ENCODE measurements at places on chromosomes 11 and 22.

DNA sequence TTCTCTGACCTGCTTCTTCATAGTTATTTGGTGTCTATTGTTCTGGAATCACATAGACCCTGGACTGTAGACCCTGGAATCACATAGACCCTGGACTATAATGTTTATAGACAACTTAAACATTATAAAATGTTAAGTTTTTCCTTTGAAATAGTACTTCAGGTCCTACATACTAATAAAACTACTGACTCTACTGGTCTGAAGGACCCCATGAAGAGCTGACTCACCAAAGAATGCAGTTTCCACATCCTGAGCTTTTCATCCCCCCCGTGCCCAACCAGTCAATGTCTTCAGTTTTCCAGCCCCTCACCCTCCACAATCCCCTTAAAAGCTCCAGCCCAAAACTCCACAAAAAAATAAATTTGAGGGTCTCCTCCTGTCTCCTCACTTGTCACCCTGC, 6.6 kb upstream of the PLEKHA7 start:
- DNase-seq = no peak

- DNase-seq = no peak
These were observed 11.1 kb downstream of the DGCR2 start for GRCh38 chr22:19111140-19111539.

DNA sequence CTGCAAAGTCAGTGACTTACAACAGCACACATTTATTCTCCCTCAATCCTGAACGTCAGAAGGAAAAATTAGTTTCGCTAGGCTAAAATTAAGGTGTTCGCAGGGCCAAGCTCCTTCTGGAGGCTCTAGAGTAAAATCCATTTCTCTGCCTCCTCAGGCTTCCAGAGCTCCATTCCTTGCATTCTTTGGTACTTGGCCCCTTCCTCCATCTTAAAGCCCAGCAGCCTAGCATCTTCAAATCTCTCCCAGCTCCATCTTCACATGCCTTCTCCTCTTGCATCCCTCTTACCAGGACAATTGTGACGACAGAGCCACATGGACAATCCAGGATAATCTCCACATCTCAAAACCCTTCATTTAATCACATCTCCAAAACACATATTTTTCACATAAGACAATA, 165.0 kb downstream of the GRIA4 start:
- DNase-seq = no peak

DNA sequence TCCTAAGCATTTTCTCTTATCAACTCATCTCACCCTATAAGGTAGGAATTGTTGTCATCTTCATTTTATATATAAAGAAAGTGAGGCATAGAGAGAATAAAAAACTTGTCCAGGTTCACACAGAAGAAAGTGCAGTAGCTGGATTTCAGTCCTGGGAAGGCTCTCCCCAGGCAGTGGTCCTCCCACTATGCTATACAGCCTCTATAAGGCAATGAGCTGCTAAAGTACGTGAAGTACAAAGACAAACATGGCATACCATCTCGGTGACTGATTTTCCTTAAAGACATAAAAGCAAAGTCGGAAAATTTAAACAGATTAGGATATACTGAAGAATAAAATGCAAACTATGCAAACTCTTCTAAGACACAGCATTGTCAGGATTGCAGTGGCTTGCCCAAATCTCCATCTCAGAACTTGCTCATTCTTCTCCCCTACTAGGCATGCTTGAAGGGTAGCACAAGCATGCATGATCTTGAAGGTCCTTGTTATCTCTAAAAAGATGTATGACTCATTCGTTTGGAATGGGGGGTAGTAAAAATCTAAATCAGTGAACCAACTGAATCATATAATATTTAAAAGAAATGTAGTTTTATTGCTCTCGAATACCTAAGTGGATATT, 97.8 kb upstream of the CSNK2A3 start:
- no peak for DNase-seq

- DNase-seq = no peak
These were observed 73.6 kb upstream of the GDPD4 start for GRCh38 chr11:77375107-77375506.

- no peak for DNase-seq
These were observed 4.7 kb upstream of the ZNF74 start for GRCh38 chr22:20389288-20389687.

GRCh38 chr11:2690596-2691354, 9.0 kb downstream of the KCNQ1OT1 start:
- DNase-seq = no peak

DNA sequence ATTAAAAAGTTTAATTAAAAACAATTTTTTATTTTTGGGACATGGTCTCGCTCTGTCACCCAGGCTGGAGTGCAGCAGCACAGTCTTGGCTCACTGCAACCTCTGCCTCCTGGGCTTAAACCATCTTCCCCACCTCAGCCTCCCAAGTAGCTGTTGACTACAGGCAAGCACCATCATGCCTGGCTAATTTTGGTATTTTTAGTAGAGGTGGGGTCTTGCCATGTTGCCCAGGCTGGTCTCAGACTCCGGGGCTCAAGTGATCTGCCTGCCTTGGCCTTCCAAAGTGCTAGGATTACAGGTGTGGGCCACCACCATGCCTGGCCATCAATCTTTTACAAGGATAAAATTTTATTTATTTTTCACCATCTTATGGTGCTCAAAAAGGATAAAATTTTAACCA, 43.3 kb upstream of the PHOX2A start:
- DNase-seq = no peak

GRCh38 chr11:130089674-130090073, 20.0 kb downstream of the APLP2 start:
- no peak for DNase-seq

- no peak for DNase-seq
These were observed 26.4 kb upstream of the OAF start for GRCh38 chr11:120184371-120184945.

GRCh38 chr11:47261291-47261800, 3.5 kb downstream of the NR1H3 start:
- DNase-seq = no peak

DNA sequence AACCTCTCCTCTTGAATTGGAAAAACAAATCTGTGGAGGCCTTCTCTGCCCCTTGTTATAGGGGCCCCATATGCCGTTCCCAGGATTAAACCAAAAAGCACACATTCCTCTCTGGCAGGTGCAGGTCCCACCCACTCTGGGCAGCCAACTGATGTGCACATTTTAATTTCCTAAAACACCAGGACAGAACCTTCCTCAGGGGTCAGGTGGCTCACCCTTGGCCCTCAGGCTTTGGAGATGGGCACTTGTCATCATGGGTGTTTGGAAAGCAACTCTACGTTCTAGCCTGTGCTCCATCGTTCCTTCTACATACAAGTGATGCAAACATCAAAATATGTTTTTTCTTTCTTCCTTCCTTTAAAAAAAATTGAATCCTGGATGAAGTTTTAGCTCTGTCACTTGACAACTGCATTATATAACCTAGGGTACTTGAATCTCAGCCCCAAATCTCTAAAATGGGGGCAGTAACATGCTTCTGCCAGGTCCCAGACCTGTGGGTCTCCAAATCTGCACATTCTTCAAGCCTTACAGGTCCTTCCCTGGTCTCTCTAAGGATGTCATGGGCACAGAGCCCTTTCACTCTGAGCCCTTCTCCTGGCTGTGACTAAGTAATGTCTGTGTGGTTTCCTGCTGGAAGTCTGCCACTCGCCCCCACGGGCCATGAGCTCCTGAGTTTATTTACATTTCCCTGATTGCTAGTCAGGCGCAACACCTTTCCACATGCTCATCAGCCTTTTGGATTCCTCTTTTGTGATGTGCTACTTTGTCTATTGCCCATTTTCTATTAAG, 43.8 kb downstream of the KCNQ1OT1 start:
- DNase-seq = no peak

DNA sequence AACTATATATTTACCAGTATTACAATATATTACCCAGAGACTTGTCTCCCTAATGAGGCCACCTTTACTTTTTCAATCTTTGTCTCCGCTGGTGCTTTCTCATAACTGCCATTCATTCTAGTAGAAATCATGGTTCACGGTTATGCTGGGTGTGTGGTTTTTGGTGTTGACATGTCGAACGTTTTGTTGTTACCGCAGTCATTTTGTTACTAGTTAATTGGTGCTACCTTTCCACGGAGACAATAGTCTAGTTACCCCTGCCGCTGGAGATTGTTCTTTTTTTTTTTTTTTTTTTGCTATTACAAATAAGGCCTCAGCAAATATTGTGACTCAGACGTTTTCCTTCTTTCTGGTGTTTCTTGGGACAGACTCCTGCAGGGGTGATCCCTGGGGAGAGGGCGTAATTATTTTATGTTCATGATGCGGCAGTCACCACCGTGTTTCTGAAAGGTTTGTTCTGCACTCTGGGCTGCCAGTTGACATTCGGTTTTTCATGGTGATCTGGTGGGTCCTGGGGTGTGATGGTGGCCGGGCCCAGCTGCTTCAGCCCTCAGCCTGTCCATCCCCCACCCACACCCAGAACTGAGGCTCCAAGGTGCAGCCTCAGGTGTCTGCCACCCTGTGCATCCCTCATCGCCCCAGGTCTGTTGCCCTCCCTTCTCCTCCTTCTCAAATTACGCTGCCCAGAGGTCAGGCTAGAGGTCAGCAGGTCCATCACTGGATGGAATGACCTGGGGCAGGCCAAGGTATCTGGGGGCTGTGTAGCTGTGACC, 28.6 kb downstream of the LRP5 start:
- DNase-seq = no peak

DNA sequence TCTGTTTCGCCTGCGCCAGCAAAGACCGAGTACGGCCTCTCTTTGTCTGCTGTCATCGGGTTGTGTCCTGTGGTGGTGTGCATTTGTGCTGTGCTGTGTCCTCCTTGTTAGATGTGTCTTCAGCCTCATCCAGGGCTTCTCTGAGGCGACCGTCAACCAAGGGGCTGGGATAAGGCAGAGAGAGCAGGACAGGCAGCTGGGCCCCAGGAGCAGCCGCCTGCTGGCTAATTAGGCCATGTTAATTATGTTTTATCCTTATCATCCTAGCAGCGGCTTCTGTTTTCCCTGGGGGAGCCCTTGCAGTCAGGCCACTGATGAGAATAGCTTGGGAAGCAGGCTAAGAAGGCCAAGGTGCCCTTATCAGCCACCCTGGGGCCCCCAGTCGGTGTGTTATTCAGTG, 40.7 kb upstream of the TTC12 start:
- no peak for DNase-seq

DNA sequence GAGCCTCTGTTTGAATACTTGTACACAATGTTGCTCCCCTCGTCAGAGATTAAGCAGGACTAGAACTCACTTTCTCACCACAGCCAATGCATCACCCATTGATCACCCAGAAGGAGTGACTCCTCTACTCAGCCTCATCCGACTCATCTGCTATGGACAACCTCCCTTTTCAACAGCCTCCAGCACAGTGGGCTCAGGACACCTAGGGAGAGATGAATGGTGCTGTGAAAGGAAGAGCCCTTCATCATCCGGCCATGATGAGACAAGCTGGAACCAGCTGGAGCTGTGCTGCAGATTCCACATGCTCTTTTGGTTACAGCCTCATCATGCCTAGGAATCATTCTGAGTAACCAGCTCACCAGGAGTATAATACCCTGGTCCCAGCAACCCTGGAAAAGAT, 15.5 kb downstream of the C11orf91 start:
- no peak for DNase-seq

DNA sequence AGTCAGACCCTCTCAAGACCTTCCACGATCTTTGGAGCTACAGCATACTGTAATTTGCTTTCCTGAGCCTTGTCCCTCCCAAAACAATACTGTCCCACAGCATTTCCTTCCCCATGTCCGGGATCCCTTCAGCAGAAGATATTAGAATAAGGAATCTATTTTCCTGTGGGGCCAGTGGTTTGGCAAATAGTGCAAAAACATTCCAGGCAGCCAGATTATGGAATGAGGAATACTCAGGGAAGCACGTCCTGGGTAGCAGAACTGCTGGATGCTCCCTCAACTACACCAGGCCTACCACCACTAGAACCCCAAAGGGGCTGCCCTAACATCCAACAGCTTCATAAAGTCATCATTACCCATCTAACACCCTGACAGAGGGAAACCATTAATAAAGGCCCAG, 61.5 kb downstream of the AAMDC start:
- no peak for DNase-seq

- DNase-seq = peak; percentile 34
These were observed 3.2 kb upstream of the EMID1 start for GRCh38 chr22:29202212-29203192.

- DNase-seq = no peak
These were observed 55.9 kb downstream of the ZC3H12C start for GRCh38 chr11:110148775-110149744.

DNA sequence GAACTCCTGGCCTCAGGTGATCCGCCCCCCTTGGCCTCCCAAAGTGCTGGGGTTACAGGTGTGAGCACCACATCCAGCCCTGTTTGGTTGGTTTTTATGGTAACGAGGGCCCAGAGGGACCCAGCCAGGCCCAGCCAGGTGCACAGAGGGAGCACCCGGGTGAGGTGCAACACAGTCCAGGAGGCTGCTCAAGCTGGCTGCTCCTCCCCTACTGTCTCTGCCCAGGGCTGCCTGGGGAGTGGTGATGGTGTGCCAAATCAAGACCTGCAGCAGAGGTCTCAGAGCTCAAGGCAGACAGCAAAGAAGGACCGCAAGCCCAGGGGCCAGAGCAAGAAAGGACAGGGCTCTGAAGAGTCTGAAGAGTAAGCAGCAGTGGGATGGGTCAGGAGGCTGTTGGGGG, 1.4 kb downstream of the TSGA10IP start:
- no peak for DNase-seq

GRCh38 chr22:45503816-45504372, 1.2 kb downstream of the FBLN1 start:
- DNase-seq = no peak

GRCh38 chr11:73980001-73980961, 2.4 kb downstream of the UCP2 start:
- peak; percentile 70 for DNase-seq

DNA sequence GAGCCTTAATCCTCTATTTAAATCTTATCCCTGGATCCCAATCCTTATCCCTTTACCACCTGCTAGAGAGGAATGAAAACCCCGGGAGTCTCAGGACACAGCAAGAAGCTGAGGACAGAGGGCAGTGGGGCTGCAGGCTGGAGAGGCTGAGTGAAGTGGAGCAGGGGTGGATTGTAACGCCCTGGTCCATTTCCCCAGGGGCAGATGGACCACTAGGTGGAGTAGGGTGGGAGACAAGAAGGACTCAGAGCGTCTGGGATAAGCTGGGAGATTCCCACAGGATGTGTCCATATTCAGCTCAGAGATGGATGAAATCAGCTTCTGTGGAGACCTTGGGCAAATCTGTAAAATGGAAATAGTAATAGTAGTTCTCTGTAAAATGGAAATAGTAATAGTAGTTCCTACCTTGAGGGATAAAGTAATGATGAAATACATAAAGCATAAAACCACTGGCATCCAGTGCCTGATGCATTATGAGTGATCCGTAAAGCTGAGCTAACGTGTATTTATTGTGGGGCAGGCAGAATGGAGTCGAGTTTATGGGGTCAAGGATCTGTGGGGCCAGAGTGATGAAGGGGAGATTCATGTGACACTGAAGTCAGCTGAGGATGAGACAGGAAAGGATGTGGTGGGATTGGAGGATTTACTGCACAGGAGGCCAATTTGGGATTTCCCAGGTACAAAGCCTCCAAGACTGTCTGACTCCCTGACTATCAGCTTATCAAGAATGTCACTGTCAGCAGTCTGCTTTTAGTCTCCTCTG, 1.9 kb upstream of the ROBO4 start:
- no peak for DNase-seq

GRCh38 chr11:7514099-7514591, 346 bp downstream of the PPFIBP2 start:
- DNase-seq = no peak

GRCh38 chr22:49660794-49661781, 166.6 kb downstream of the BRD1 start:
- DNase-seq = no peak

Measured in activated CD8-positive, alpha-beta memory T cell treated with anti-CD3 and anti-CD28 coated beads, Interleukin-2, amount 50 U/mL, for 4 hours (primary cell).